ENCODE measurements at places on chromosomes 2 and 18.

- no peak for DNase-seq
Measured at GRCh38 chr2:105775809-105776559, 31.3 kb downstream of the NCK2 start.

- DNase-seq: no peak
Measured at GRCh38 chr18:2706903-2707302, 51.4 kb downstream of the SMCHD1 start.

- DNase-seq: no peak
Measured at GRCh38 chr2:145789636-145790035, 1269.7 kb upstream of the ZEB2 start.

DNA sequence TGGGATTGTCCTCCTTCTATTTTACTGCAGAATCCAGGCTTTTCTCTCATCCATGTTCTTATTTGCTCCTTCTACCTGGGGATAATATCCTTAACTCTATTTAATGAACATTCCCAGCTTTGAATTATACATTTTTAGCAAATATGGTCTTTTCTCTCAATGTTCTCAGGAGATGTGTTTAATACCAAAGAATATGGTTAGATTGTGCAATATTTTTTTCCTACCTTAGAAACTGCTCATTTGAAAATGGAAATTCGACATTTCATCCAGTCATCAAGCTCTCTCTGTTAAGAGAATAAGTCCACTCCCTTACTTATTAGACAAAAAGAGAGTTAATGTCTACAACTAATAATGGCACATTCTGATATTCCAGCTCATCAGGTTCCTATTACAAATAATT lies 160.4 kb upstream of the GULP1 start:
- DNase-seq: no peak

GRCh38 chr18:3085612-3086011 lies 72.7 kb upstream of the LPIN2 start:
- no peak for DNase-seq

GRCh38 chr18:48858676-48859075 lies 92.1 kb downstream of the SMAD7 start:
- DNase-seq: no peak

GRCh38 chr2:240164586-240164985 lies 24.1 kb upstream of the OTOS start:
- DNase-seq: no peak

GRCh38 chr2:85899284-85899683 lies 10.5 kb upstream of the ST3GAL5 start:
- no peak for DNase-seq

DNA sequence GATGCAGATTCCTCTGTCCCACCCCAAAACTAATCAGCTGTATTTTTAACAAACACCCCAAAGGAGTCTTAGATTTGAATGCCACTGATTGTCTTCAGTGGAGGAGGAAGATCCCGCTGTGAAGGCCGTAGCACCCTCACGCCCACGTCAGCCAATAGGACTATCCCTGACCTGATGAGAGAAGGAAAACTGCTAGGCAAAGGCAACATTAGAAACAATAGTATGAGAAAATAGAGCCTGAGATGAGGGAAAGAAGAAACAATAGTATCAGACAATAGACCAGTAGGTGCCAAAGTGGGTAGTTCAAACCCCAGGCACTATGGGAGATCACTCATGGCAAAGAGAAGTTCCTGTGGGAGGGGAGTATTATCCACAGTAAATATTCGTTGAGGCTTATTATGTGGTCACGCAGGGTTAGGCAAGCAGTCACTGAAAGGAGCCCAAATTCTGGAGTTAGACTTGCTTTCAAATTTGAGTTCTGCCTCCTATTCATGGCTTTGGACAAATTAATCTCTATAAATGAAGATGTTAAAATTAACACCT lies 2.8 kb downstream of the PCBP1 start:
- DNase-seq: no peak

- DNase-seq: no peak
Measured at GRCh38 chr2:186636800-186637496, 47.1 kb downstream of the ITGAV start.

DNA sequence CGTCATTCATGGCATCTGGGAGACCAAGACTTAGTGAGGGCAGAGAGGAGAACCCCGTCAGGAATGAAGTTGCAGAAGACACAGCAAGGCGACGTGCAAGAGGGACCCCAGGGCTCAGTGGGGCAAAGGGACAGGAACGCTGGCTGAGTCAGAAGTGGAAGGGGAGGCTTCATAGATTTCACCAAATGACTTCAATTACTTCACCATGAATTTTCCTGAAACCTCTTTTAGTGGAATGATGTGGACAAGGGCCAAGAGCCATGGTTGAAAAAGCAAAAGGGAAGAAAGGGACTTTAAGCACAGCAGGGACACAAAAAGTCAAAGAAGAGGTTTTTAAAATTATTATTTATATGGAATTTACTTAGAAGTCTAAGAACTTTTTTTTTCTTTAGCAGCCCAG lies 141.6 kb upstream of the PID1 start:
- no peak for DNase-seq

DNA sequence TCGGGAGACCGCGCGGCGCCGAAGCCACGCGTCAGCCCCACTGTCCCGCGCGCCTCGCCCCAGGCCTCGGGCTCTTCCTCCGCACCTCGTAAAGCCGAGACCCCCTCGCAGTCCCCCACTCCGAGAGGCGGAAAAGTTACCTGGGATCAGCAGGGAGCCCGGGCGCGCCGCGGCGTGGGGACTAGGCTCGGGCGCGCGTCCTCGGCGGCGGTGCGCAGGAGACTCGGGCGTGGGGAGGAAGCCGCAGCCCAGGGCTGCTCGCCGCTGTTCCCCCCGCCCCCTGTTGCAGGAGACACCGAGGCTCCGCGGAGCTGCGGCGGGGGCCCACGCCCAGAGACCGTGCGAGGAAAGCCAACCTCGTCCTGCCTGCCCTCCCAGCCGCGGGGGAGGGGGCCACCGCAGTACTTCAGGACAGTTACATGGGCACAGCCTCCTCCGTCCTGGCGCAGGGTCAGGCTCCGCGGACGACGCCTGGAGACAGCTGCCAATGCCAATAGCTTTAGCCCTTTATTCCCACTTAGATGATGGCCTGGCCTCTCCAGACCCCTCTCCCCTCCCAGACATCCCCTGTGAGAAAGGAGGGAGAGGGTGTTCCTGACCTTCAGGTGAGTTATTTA lies at the start of gene EPB41L3:
TSS of gene EPB41L3 (minus strand) at position 225 of the 617 bp plus-strand sequence. CDS start 54,814 bp downstream, outside the sequence.
- no peak for DNase-seq

- no peak for DNase-seq
Measured at GRCh38 chr2:144524118-144525009, 4.4 kb upstream of the ZEB2 start.

Data from stimulated activated CD4-positive, alpha-beta T cell treated with anti-CD3 and anti-CD28 coated beads, Interleukin-12 subunit alpha, Interleukin-12 subunit beta, amount 100 ng/mL, for 4 hours (primary cell).